ENCODE measurements at places on chromosomes 4 and X. TPM values are rescaled to one million over a fixed set of nuclear protein-coding genes. Genes with fewer than 3 reads are reported as not detected.

The PACRGL gene
- 26.0 TPM for total RNA-seq

The MAB21L2 gene
- 0.16 TPM for total RNA-seq

The RASL11B gene
- total RNA-seq = 0.57 TPM

The SSX4 gene
- 0.64 TPM for total RNA-seq

The DRD5 gene
- total RNA-seq = not detected

The STATH gene
- total RNA-seq = not detected

The HTATSF1 gene
- total RNA-seq = 95.3 TPM

The RENBP gene
- total RNA-seq = 2.5 TPM

The CLDN22 gene
- total RNA-seq = not detected

The UGT2B15 gene
- not detected for total RNA-seq

DNA sequence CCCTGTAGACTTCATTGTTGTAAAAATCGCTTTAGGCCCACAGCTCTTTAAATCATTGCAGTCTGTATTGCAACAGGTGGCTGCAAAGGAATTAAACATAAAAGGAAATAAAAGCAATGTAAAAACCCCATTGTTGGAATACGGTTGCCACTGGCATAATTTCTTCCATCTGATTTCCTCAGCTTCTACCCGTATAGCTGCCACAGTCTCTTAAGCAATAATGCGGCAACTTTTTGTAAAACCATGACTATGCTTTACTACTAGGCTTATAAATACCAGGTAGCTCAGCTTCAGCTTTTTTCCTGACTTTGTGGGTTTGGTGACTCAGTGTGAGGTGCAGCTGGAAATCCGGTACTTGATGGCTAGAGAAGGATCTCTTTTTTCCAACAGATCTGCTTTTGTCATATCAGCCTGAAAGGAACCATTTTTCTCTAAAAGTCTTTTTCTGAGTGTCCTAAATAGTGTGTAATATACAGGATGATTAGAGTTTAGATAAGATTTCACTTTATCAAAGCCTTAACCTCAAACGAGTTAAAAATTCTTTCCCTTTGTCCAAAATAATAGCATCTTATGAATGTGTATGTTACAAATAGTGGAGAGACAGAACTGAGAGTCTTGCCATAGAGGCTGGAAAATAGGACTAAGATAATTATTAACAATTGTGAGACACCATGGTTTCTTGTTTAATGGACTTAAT lies 268.0 kb downstream of the ADGRL3 start:
- DNase-seq = peak; percentile 19

GRCh38 chr4:81573840-81574239 lies 102.1 kb upstream of the RASGEF1B start:
- DNase-seq = no peak

- no peak for DNase-seq
Observed at GRCh38 chrX:20267931-20268701, 1.4 kb upstream of the RPS6KA3 start.

DNA sequence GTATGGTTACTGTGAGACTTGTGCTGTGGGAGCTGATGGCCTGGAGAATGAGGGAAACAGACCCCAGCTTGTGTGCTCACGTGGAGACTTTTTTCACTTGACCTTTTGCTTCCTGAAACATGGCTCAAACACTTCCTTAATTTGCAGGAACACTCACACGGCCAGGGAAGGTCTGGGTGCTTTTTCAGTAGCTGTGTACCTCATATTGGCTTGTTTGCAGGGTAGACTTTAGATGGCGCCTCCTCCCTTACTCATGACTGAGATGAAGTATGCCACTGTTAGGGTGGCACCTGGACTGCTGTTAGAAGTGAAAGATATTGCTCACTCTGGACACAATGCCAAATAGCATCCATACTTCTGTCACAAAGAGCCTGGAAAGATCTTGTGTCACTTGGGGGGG lies 75.7 kb upstream of the WDR1 start:
- no peak for DNase-seq

- no peak for DNase-seq
Observed at GRCh38 chr4:145779319-145779801, 99.4 kb downstream of the C4orf51 start.

DNA sequence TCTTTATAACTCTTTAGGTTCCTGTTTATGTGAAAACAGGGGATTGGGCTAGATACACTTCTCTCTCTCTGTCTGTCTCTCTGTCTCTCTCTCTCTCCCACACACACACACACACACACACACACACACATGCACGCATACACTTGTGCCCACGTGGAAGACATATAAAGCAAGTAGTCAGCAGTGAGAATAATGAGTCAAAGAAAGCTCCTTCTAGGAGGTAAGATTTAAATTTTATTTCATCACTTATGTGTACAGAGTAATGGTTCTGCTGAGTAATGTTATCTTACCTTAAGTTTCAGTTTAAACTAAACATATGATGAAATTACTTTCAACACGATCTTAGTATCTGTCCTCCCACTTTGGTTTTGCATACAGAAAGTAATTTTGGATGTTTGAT lies 243.0 kb upstream of the TEX13A start:
- no peak for DNase-seq

DNA sequence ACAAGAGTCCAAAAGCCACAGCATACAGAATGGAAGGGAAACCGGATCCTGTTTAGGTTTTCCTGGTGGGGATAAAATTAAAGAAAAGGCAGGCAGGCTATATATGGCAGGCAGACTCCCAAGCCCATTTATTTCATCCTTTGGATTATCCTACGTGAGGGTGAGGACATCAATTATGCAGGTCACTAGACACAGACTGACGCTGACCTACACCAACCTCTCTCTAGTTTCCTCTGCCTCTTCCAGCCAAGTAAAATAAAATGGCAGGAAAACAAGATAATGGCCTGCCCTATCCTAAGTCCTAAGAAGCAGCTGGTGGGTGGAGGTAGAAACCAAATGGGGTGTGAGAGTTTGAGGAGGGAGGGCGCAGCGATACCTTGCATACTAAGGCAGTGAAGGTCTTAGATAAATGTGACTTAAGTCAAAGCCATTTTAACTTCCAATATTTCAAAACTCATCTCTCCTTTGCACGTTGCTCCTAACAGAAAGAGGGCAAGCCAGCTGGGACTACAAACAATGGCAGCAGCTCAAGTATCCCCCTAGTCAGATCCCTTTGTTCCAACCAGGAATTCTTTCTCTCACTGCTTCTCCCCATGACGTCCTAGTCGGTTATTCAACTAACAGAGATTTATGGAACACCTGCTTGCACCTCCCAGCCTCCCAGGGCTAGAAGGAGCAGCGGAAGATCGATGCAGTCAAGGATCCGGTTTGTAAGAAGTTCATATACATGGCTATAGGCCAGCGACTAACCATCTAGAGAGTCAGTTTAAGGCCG lies 72.8 kb downstream of the IRF2 start:
- no peak for DNase-seq

GRCh38 chr4:185532795-185533324 lies 2.4 kb downstream of the PDLIM3 start:
- peak; percentile 78 for DNase-seq

DNA sequence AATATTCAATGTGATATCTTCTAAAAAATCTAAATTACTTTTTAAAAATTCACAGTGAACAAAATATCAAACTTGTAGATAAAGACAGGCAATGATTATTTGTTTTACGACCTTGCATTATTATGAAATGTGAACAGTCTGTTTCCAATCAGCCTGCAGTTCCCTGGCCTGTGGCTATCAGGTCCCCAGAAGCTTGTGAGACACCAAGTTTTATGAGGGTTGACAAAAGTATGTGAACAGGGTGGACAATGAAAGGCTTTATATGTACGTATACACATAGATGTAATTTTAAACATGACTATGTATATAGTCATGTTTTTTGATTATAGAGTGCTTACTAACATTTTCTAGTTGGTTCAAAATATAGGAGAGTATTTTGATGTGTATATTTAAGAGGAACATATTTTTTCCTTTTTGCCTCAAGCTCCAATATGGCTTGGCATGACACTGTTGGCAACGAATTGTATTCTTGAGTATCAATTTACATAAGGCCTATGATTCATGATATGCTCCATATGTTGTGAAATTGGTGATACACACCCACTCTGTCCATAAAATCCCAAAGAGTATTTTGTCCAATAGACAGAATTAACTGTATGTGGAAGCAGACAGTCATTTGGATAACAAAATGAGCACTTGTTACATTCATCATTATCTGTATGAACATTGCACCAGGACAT lies 55.7 kb downstream of the BTC start:
- DNase-seq = no peak

- no peak for DNase-seq
Observed at GRCh38 chrX:97326456-97326855, 442.7 kb downstream of the RPA4 start.

- no peak for DNase-seq
Observed at GRCh38 chrX:28398342-28398741, 188.9 kb upstream of the IL1RAPL1 start.

- no peak for DNase-seq
Observed at GRCh38 chrX:48983081-48983480, 11.4 kb upstream of the KCND1 start.

GRCh38 chrX:15014281-15014680 lies 141.1 kb downstream of the MOSPD2 start:
- DNase-seq = peak; percentile 1

DNA sequence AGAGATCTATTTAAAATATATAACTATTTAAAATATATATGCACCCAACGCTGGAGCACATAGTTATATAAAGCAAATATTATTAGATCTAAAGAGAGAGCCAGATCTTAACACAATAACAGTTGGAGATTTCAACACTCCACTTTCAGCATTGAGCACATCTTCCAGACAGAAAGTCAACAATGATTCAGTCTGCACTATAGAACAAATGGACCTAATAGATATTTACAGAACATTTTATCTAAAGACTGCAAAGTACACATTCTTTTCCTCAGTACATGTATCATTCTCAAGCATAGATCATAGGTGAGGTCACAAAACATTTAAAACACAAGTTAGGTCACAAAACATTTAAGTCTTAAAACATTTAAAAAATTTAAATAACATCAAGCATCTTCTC lies 36.4 kb downstream of the NLRP2B start:
- no peak for DNase-seq

- DNase-seq = no peak
Observed at GRCh38 chrX:39874202-39874816, 223.4 kb downstream of the BCOR start.

- no peak for DNase-seq
Observed at GRCh38 chr4:37631551-37631950, 54.6 kb downstream of the RELL1 start.

DNA sequence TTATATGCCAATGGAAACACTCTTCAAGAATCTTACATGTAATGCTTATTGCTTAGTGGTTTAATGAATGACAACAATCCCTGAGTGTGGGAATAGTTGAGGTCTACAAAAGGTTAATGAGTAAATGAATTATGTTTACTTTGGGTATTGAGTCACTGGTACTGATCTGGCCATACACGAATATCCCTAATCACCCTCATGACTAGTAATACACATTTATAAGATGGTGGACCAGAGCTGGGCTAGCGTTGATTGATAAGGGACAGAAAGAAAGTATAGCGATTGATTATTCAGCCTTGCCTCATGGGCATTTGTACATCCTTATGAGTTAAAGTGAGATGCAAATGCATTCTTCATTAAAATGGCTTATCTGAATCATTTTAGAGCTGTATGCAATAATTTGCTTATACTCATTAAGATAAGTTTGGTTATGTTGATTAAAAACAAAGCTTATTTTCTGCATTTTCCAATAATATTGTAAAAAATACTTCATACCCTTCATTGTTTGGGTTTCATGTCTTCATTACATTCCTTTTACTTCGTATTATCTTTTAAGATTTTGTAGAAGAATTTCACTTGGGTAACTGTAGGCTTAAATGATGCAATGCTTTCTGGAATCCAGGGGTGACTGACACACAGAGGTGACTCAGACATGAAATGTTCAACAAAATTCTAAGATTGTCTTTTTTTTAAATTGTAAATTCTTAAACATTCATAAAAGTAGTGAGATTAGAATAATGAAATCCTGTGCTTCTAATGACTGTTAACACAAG lies 47.4 kb downstream of the FGF2 start:
- DNase-seq = peak; percentile 45
